ENCODE measurements at places on chromosomes 2 and 18. TPM values are rescaled to one million over a fixed set of nuclear protein-coding genes. Genes with fewer than 3 reads are reported as not detected.

GRCh38 chr18:42706618-42707017 is 408.9 kb downstream of the RIT2 start:
- DNase-seq, result no peak

DNA sequence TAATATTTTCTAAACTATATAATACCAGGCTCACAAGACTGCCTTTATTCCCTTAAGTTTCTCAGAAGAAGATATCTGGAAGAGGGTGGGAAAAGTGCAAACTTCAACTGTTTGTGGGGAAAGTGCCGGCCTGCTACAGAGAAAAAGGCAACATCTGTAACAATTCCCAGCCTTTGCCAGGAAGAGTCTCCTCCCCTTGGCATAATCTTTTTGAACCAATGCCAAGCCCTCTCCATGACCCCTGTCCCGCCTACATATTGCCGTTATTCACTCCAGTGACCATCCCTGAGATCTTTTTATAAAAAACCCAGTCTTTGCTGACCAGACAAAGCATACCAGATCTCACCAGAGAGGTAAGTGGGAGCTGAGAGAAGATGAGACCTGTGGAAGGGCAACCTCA is at the start of gene REG3G:
TSS of gene REG3G (plus strand) at position 282 of the 400 bp plus-strand sequence. CDS start 392 bp downstream, outside the sequence.
- DNase-seq, result no peak

DNA sequence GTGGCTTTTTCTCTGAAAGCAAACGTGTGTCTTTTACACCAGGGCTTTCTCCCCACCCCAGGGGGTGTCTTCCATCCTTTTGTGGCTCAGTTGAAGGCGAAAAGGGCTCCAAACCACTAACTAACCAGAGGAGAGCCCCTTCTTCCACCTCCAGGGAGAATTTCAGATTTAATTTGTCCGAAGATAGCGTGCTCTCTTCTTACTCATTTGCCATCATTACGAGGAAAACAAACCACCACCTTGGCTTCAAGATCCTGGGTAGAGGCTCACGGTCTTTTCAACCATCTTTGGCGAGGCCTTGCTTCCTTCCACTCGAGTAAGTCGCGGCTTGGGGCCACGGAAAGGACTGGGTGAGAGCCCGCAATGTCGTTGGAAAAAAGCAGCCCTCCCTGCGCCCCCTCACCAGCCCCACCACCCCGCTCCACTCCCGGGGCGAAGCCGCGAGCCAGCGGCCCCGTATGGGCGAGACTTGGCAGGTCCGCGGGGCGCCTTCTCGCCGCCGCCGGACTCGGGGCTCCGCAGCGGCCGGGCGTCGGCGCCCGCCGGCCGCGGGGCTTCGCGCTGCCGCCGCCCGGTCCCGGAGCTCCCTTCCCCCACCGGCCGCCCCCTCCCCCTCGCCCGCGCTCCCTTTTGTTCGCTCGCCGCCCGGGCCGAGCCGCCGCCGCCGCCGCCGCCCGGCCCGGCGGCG is 1.7 kb upstream of the ZNF532 start:
- peak; percentile 8 for DNase-seq

DNA sequence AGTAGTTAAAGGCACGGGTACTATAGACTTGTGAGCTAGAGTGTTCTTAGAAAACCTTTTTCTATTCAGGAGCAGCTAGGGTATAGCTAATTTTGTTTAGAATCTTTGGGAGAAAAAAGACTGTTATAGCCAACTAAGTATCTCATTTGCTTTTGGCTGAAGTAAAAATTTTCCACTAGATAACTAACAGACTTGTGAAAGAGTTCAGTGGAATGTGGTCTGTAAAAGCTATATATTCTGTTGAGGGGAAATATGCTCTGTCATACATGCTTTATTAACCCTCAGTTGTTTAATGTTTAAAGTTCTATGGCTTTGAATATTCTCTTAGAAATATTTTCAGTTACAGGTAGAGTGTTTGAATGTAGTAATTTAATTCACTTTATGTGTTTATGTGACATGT is 49.7 kb downstream of the RIF1 start:
- no peak for DNase-seq

- no peak for DNase-seq
These were observed 22.4 kb downstream of the LHCGR start for GRCh38 chr2:48733067-48733503.

DNA sequence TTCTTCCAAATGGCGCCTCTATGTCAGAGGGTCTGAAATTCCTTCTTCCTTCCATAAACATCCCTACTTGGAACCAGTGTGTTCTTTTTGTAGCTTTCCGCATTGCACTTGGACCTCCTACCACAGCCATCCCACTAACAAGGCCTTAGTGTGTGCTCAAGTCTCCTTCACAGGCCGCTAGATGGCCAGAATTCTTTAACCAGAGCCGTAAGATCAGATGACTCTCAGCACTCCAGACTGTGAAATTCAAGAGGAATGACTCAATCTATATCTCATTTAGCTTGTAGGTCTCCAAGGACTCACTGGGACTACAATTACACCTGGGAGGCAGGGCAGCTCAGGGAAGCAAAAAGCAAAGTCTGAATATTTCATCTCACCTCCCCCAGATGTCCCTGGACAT is 298.9 kb downstream of the EIPR1 start:
- no peak for DNase-seq

DNA sequence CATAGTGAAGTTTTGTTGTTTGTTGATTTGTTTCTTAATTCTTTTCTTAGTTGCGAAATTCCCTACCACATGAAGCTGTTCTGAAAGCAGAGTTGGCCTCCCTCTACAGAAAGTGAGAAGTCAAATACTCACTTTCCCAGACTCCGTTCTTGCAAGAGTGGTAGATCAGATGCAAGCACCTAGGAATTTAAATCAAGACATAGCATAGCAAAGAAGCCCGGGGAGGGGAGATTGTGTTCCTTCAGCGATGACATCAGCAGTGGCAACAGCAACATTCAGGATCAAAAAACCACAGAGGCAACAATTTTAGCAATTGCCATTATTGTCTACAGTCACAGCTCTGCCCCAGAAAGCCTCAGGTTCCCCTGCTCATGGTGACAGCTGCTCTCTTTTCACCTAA is 580.0 kb downstream of the RNF144A start:
- no peak for DNase-seq

RAMP1 gene
- total RNA-seq, result 1.4 TPM

TNFAIP6 gene
- not detected for total RNA-seq

PRKAG3 gene
- not detected for total RNA-seq
